ENCODE measurements at places on chromosomes 7 and 10.

DNA sequence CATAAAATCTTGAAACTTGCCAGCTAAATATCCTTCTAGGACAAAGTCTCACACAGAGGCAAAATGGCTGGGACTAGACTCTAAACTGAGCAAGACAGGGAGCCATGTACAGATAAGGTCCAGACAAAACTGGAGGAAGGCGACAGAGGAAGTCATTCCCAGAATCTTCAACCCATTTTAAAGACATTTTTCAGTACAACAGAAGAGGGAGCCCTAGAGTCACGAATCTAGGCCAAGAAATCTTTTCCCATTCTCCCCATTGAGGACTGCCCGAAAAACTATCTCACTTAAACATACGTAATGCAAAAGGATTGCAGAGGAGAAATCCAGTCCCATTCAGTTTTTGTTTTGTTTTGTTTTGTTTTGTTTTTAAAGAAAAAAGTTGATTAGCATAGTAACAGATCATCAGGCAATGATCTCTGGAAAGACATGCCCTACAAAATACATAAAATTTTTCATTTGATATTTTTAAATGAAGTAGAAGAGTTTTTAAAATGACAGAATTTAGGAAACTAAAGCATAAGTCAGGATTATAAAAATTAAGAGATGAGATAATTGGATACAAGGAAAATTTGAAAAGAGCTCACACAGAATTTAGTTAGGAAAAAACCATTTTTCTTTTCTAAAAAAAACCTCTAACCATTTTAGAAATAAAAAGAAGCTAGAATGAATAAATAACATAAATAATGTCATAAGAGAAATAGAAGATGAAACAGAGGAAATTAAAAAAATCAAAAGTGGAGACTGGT lies 16.9 kb upstream of the PRF1 start:
- no peak for DNase-seq

GRCh38 chr10:94065362-94065761 lies 71.6 kb downstream of the PLCE1 start:
- DNase-seq = no peak

- no peak for DNase-seq
Observed at GRCh38 chr10:98055841-98056516, 25.6 kb upstream of the CRTAC1 start.

GRCh38 chr7:884191-885003 lies 8.0 kb downstream of the GET4 start:
- no peak for DNase-seq

- no peak for DNase-seq
Observed at GRCh38 chr10:88222881-88223280, 359.5 kb downstream of the PTEN start.

DNA sequence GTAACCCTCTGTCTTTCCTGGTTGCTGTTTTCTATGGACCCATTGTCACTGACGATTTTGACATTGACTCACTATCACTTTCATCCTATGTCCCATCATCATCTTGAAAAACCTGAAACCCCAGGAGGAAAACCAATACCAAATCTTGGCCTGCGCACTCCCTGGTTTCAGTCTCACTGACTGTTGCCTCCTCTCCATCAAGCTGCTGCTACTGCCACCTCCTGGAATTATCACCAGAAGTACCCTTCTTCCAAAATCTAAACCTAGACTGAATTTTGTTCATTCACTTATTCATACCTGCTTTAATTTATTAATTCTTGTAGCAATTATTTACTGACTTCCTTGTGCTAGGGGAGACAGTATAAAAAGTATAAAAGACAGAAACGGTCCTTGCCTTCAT lies 44.5 kb upstream of the ACBD5 start:
- DNase-seq = no peak

GRCh38 chr7:69817121-69817520 lies 218.8 kb downstream of the AUTS2 start:
- DNase-seq = no peak

- DNase-seq = no peak
Observed at GRCh38 chr7:21365866-21366624, 61.8 kb upstream of the SP4 start.

DNA sequence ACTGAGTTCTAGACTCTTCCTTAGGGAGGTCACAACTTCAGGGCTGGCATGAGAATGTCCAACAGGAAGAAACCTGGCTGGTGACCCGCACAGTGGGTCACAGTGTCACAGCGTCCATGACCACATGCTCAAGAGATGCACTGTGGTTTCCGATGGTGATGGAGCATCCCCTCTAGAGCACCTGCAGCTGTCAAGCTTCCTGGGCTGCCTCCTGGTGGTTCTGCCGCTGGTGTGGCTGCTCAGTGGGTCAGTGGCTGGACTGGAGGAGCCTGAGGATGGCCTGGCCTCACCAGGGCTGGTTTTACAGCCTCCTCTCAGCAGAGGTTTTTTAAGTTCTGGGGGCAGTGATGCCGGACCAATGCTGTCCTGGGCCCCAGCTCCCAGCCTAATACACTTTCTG lies 149.3 kb downstream of the SH3PXD2A start:
- no peak for DNase-seq
